ENCODE measurements at places on chromosomes 7 and 10. TPM values are rescaled to one million over a fixed set of nuclear protein-coding genes. Genes with fewer than 3 reads are reported as not detected.

DNA sequence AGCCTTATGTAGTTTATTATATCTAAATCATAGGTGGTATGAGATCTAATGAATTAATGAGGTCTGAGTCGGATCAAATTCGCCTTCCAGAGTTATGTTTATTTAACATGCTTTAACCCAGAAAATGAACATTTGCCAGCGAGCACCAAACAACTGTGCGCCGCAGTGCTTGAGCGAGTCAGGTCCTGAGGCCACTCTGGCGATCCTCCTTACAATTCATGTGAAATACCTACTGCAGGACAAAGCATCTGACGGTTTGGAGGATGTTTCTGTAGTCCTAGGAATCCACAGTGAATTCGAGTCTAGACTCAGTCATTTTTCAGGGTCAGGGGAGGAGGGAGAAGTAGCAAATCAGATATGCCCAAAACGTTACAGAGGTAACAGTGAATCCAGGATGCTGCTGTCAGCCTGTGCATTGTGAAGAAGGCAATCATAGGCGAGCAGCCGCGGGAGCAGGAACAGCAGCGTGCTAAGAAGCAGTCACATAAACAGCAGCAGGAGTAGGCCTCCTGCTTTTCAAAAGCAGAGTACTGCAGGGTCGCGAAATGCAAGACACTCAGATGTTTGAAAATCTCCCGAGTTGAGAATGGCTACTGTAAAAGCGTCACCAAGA, 120.2 kb downstream of the CACNB2 start:
- no peak for DNase-seq

DNA sequence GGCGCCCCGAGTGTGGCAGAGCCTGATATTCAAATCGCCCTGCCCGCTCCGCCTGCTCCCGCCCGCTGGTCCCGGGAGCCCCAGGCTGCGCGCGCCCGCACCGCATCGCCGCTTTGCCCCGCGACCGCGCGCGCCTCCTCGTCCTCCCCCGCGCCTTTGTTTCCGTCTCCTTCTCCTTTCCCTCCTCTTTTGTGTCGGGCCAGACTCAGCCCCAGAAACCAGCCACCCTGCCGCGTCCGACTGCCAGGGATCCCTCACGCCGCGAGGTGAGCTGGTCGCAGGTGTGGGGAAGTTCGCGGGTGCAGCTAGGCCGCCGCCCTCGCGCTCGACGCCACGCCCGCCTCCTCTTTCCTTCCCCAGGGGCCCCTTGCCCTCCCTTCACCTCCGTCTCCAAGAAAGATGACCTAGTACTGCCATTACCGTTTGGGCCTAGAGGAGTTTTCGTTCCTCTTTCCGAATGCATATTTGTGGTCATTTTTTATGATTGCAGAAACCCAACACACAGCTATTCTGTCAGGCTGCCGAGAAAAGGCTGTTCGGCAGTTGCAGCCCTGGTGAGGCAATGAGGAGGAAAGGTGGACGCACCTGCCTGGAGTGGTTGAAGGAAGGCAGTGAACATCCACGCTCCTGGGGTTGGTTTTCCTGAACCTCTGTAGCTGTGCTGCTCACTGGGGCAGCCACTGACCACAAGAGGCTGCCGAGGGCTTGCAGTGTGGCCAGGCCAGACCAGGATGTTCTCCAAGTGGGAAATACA, 107.3 kb downstream of the SNX10 start:
- peak; percentile 64 for DNase-seq

GRCh38 chr10:12334186-12334530, 15.2 kb upstream of the CAMK1D start:
- no peak for DNase-seq

Gene HOXA5
- 2.9 TPM for total RNA-seq
